Activated B cell treated with CpG ODN at 0.5 μM for 24 hours (primary cell): ENCODE measurements at places on chromosomes 3 and 15.

GRCh38 chr3:58824285-58824684, 157.7 kb upstream of the FAM3D start:
- no peak for DNase-seq

DNA sequence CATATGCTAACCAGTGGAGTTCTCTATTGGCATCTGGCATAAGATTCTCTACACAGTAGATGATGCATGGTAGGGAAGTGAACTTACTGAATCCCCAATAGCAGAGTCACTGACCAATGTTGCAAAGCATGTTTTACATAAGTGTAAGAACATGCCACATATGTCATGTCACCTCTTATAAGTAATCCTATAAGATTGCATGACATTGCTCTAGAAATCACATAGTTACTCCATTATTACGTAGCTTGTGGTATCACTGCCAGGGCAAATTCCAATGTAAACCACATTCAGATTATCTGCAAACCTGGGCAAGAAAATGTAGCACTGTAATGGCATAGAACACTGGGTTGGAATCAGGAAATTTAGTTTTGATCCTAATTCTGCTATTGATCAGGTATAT, 198.2 kb upstream of the UMPS start:
- DNase-seq = no peak

DNA sequence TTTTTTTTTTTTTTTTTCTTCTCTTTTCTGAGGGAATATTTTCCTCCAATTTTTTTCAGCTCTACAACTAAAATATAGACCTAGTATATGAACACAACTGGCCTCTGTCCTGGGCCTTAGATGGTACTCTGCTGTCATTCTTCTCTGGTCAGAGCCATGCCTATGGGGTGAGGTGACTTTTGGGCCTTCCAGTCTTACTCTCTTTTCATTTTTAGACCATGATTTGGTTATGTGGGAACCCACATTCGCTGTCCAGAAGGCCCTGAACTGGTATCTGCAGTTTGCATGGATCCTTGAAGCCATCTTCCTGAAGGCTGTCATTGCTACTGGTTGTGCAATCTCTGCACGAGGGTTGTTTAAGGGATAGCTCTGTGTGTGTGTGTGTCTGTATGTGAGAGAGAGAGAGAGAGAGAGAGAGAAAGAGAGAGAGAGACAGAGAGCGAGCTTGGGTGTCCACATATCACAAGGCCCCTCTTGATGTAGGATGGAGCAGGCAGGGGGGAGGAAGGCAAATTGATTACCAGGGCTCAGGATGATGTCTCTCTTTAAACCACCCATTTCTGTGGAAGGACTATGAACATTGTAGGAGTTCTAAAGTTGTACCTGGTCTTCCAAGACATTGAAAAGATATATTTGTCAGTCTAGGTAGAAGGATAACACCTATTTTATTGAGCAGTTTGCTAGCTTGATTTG, 6.9 kb downstream of the TGFBR2 start:
- no peak for DNase-seq

GRCh38 chr3:138921316-138922292, 25.3 kb downstream of the FOXL2 start:
- no peak for DNase-seq

DNA sequence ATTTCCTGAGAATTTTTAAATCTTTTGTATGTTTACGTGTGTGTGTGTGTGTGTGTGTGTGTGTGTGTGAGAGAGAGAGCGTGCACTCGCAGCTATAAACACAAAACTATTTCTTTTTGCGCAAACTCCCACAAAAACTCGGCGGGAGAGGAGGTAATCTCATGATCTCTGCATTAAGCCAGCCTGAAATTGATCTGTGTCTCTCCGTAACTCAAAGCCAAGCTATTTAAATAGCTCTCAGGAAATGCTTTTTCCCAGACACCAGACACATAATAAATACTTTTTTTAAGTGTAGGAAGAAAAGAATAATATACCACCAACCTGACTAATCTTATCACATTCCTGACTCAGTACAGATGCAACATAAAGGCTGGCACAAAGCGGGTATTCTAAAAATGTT, 226.8 kb downstream of the MAGI1 start:
- no peak for DNase-seq
